Immature natural killer cell (primary cell): ENCODE measurements at places on chromosomes 4 and X.

DNA sequence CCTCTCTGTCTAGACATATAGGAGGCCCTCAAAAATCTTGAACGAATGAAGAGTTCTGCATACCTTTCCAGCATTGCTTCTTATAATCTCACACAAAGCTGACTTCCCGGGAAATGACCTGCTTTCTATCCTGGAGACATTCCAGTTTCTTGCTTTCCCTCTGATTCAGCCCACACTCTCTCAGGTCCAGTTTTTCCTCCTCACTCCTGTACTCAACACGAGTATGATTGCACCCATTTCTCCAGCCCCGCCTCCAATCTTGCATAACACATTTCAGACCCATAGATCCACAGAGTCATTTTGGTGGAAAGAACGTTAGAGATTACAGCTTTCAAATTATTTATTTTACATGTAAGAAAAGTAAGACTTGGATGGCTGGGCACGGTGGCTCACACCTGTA is 127.5 kb upstream of the TLR3 start:
- no peak for DNase-seq

- DNase-seq = no peak
These were observed 177.5 kb downstream of the EDA start for GRCh38 chrX:69793260-69793935.

DNA sequence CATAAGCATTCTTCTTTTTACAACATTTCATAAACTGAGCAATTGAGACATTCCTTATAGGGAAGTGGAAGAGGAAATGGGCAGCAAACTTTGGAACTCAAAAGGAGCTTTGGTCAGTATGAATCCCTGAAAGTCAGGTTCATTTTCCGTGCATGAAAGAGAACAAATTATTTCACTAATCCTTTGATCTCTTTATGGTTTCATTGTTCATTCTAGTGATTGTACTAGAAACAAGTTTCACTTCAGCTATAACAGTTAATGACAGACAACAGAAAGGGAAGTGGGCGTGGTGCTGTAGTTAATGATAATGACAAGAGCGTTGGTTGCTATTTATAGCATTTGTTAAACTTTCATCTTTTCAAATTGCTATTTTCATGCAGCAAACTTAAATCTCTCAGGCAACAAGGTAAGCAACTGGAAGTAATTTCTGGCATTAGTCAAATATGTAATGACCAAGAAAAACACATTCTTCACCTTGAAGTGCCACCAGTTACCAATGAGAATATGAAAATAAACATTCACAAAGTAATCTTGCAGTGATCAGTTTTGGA is 98.4 kb downstream of the AREG start:
- DNase-seq = no peak

GRCh38 chr4:99879458-99879857 is 14.8 kb downstream of the LAMTOR3 start:
- DNase-seq = no peak

DNA sequence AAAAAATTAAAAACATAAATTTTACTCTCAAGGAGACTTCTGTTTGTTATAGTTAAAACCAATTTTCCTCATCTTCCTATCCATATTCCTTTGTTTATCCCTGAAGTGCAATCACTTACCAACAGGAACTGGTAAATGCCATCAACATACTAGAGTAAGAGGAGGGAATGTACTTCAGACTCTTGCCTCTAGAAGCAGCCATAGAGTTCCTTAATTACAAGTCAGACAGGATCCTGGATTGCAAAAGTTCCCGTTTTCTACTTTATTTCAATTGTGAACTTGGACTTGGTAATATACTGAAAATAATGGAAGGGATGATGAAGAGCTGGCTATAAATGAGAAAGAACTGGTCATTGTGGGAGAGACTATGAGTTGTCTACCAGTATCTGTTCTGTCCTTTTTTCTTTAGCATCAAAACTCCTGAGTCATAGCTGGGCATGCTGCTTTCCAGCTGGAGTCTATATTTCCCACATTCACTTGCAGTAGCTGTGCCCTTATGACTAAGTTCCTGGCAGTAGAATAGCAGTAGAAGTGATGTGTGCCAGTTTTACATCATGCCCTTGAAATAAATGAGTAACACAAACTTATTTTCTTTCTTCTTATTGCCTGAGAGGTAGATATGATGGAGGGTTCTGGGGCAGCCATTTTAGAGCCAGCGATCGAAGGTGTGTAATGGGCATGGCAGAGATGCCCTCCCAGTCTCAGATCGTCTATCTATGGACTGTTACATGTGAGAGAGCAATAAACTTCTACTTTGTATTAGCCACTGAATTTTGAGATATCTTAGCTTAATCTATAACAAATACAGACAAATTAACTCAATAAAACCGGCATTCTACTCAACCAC is 26.8 kb upstream of the SPARCL1 start:
- no peak for DNase-seq

- DNase-seq = no peak
These were observed 1860.5 kb upstream of the ADGRL3 start for GRCh38 chr4:59339631-59340030.

GRCh38 chr4:116953947-116954346 is 131.4 kb downstream of the TRAM1L1 start:
- no peak for DNase-seq
